ENCODE measurements at places on chromosomes 12 and 14. TPM values are rescaled to one million over a fixed set of nuclear protein-coding genes. Genes with fewer than 3 reads are reported as not detected.

POTEG gene
- not detected for total RNA-seq

DNA sequence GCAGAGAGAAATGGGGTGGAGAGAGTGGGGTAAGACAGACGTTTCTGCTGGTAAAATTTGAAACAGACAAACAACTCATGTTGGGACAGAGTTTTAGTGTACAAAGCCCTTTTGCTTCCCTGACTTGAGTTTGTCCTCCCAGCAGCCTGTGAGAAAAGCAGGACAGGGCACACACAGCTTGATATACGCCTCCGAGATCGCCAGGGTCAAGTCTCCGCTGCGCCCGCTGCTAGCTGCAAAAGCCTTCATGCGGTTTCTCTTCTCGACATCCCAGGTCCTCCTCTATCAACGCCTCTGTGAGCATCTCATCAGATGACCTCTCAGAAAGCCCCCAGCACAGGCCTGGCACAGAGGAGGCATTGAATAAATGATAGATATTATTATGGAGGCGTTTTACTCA, 9.4 kb upstream of the BCL11B start:
- DNase-seq: no peak

DNA sequence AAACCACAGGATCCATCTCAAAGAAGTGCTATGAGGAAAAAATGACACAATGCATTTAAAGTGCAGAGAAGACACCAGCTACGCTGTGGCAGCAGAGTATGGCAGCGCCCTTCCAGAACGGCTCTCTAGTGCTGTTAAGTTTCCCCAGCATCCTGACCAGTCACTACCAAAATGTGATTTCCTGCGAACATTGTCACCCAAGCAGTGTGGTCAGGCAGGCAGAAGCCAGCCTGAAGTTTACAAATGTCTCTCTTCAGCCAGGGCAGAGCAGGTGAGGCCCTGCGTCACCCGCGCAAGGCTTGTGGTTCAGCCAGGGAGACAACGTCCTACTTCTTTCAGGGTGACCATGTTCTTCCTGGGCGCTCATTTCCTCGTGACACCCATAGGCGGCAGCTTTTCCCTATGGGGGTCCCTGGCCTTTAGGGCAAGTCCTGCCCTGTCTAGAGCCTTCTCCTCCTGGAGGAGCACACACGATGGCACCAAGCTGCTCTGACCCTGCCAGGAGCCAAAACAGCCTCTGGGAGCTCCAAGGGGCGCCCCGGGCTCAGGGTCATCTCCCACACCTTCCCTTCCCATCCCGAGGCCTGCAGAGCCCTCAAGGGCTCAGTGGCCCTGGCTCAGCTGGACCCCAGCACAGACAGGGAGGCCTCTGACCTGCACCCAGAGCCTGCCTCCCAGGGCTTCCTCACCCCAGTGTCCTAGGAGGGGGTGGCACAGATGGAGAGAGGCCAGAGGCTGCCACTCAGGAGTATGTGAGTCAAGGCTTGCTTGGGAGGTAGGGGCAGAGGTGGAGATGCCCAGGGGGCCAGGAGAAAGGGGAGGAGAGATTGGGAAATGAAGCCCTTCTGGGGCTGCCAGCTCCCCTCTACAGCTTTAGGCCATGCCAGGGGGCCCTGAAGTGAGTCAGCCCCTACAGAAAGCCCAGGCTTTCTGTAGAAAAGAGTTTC, 41.9 kb downstream of the PSMA6 start:
- peak; percentile 50 for DNase-seq

DNA sequence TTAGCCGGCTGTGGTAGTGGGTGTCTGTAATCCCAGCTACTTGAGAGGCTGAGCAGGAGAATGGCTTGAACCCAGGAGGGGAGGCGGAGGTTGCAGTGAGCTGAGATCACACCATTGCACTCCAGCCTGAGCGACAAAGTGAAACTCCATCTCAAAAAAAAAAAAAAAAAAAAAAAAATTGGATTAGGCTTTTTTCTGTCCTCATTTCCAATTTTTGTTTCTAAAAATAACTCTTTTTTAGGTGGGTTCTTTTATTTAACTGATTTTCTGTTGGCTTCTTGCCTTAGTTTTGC, 863.7 kb downstream of the LRFN5 start:
- no peak for DNase-seq

DNA sequence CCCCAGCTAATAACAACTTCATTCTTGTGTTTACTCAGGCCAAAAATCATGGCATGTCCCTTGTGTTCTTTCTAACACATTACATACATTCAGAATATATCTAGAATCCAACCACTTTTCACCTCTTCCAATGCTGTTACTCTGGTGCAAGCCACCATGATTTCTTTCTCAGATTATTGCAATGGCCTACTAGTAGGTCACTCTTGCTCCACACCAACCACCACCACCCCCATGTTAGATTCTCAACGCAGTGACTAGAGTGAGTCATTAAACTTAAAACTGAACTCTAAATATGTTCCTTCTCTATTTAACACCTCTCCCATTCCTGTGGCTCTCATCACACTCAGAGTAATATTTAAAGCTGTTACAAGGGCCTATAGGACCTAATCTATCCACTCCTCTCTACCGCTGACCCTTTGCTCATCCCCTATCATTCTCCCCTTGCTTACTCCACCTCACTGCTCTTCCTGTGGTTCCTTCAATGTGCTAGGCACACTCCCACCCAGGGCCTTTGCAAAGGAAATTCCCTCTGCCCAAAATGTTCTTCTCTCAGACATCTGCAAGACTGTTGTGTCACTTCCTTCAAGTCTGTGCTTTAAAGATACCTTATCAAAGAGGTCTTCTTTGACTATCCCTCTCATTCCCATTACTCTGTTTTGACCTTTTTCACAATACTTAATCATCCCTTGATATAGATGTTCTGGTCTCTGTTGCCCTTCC, 6.6 kb downstream of the RTN1 start:
- DNase-seq: no peak

GRCh38 chr14:105490267-105490571, 827 bp upstream of the TEDC1 start:
- no peak for DNase-seq

DNA sequence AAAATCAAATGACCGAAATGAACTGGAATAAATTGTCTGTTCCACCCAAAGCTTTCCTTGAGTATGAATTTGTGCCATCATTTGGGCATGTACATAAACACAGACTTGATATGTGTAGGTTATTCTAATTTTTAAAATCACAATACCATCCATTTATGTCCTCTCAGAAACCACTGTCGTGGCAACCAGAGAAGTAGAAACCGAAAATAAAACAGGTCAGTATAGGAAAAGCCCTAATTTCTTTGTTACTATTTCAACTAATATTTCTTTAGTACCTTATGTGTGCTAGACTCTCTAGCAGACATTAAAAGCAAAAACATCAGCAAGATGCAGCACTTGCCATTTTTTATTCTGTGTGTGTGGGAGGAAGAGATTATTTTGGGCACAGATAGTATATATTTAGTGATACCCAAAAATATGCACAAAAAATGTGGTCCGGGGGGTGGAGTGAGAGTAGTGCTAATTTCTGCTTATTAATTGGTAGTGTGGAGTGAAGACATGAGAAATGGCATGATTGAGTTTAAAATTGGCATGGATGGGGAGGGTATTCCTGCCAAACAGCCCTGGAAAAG, 130.8 kb upstream of the CNTN1 start:
- no peak for DNase-seq

- DNase-seq: no peak
Observed at GRCh38 chr14:87334997-87335685, 657.8 kb downstream of the GALC start.

DNA sequence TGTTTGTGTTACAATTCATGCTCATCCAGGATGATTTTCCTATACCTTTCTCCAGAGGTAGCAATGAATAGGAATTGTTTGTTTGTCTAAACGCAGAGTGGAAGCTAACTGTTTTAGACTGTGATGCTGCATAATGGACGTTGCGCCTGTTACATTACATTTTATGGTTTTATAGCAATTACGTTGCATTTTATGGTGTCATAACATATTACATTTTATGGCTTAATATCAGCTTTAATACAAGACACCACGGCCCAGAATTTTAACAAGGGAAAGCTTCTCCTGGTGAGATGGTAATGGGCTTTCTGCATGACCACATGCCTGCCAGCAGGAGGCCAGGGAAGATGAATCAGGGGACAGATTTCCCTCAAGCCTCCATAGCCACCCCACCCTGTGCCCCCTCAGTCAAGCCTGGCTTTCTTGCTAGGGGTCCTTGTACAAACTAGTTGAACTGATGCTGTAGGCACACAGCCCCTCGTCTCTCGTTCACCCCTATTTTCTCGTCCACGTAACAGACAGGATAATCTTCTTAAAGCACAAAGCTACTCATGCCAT, 56.5 kb downstream of the HSPB8 start:
- DNase-seq: no peak

GRCh38 chr14:99315197-99315596, 43.2 kb upstream of the BCL11B start:
- DNase-seq: no peak

OSGEP gene
- total RNA-seq: 52.0 TPM

GRCh38 chr12:116463366-116463765, 95.8 kb upstream of the MAP1LC3B2 start:
- no peak for DNase-seq

HCAR2 gene
- 1.5 TPM for total RNA-seq

GRCh38 chr14:99502989-99503421, 21.8 kb downstream of the CCNK start:
- DNase-seq: no peak

GRCh38 chr12:69490920-69491643, 20.9 kb downstream of the FRS2 start:
- no peak for DNase-seq

MYF5 gene
- not detected for total RNA-seq

UNG gene
- total RNA-seq: 35.6 TPM

DNA sequence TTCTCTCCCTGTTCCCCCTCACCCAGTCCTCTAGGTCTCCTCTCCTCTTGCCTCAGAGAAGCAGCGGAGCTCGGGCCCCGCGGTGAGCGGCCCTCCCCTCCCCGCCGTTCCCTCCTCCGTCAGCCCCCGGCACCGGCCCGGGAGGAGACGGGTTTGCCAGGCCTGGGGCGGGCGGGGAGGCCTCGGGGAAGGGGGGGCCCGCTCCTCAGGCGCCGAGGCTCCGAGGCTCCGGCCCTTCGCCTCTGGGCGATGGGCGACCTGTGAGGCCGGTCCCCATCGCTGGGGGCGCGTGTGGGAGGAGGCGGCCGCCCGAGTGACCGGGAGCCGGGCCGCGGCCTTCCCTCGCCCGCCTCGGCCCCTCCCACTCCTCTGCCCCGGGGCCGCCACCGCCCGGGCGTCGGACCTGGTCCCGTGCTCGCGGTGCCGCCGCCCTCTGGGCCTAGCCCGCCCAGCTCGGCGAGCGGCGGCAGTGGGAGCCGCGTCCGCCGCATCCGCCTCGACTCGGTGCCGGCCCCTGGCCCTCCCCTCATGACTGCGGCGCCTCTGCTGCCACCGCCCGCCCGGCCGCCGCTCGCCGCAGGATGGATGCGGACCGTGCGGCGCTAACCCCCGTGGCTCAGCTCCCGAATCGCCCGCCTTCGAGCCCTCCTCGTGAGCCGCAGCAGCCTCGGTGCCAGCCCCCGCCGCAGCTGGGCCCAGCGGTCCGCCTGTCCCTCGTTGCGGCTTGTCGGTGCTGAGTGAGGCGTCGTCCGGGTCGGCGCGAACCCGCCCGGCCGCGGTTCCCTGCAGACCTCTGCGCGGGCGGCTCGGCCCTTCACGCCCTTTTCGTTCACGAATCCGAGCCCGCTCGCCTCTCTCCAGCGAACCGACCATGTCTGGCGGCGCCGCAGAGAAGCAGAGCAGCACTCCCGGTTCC, 574 bp downstream of the WNK1 start:
- DNase-seq: peak; percentile 75

DNA sequence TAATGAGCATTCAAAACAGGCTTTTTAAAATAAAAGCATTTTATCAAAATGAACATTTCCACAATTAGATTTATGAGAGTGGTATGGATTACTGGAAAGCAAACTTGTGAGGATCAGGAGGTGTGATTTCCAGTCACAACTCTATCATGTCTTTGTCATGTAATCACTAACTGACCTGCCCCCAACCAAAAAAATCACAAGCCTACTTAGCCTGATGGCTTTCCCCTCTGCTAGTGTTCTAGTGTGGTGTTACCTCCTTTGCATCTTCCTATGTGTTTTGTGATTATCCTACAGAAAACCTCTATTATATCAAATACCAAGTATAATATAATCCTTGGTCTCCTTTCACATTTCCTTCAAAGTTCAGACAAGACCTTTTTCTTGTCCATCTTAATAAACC, 168.6 kb downstream of the NOVA1 start:
- DNase-seq: no peak

DNA sequence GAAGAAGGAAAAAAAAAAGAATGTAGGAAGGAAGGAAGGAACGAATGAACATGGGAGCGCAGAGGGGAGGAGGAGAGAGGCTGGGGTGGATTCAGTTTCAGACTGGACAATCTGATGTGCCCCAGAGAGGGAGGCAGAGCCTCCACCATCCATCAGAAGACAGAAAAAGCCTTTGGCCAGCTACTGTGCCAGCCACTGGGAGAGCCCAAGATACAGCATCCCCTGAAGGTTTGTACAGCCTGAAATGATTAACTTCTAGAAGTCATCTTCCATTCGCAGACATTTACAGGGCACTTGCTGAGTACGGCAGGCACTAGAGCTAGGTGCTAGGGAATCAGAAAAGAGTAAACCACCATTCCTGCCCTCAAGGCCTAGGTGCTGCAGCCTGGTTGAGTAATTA, 9.0 kb downstream of the PLEKHG6 start:
- no peak for DNase-seq

DNA sequence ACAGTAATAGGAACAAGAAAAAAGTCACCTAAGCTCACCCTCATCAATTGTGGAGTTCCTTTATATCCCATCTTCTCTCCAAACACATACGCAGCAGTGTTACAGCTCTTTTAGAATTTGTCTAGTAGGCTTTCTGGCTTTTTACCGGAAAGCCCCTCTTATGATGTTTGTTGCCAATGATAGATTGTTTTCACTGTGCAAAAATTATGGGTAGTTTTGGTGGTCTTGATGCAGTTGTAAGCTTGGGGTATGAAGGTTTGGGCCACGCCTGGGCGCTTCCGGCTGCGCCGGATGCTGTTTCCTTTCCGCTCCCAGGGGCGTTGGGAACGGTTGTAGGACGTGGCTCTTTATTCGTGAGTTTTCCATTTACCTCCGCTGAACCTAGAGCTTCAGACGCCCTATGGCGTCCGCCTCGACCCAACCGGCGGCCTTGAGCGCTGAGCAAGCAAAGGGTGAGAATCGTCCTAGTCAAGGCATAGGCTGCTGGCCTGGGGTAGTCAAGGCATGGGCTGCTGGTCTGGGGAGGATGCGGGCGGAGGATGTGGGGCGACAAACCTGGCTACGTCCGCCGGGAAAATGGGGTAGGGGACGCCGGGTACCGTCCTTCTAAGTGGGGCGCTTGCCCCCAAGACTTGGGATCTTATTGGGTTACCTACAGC, at the start of the genes C12orf57 and RNU7-1:
TSS of gene C12orf57 (plus strand) at position 301 of the 659 bp plus-strand sequence. CDS start at position 401, 100 bp downstream.
TSS of gene RNU7-1 (plus strand) at position 95 of the 659 bp plus-strand sequence.
- peak; percentile 83 for DNase-seq

EAPP gene
- 78.0 TPM for total RNA-seq

FGF23 gene
- total RNA-seq: not detected

DNA sequence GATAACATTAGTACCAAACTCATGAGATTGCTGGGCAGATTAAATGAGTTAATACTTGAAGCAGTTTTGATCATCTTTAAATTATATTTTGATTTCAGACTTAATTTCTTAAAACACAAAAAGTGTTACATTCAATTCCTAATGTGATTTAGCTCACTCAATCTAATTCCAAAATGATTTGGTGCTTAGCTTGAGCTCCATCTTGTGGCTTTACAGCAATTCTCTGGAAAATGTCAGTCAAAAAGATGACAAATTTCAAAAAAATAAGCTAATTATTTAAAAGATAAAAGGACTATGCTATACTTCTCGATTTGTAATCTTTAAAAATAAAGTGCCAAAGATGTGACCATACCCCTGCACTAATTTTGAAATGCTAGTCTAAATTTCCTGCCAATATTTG, 10.1 kb downstream of the LLPH start:
- DNase-seq: no peak
